ENCODE measurements at places on chromosomes 4 and X. TPM values are rescaled to one million over a fixed set of nuclear protein-coding genes. Genes with fewer than 3 reads are reported as not detected.

Gene FAM47A
- not detected for total RNA-seq

Gene TRAPPC11
- total RNA-seq = 27.3 TPM

Gene BMX
- not detected for total RNA-seq

Gene NAA15
- 70.3 TPM for total RNA-seq

Gene CRMP1
- not detected for total RNA-seq

Gene SHOX
- 27.1 TPM for total RNA-seq

Gene PRDM8
- 19.3 TPM for total RNA-seq

Gene CSAG1
- total RNA-seq = not detected

Gene TASL
- not detected for total RNA-seq

Gene HOPX
- not detected for total RNA-seq

Gene TLR1
- not detected for total RNA-seq

Gene EGFL6
- total RNA-seq = not detected

Gene INTU
- 6.2 TPM for total RNA-seq

Gene NDUFA1
- total RNA-seq = 119 TPM

Gene DGAT2L6
- total RNA-seq = not detected

Gene GUCY1A1
- total RNA-seq = not detected

Gene MAOB
- not detected for total RNA-seq

Gene SLC10A7
- 9.7 TPM for total RNA-seq

Gene BRS3
- total RNA-seq = not detected

Gene EVC2
- total RNA-seq = 3.9 TPM

Gene FOXR2
- not detected for total RNA-seq

Gene GAGE13
- total RNA-seq = not detected

Gene UGT2A3
- total RNA-seq = not detected

Gene DTHD1
- total RNA-seq = not detected

Gene ZFP92
- total RNA-seq = 0.26 TPM

Gene CCDC149
- 13.6 TPM for total RNA-seq

Measured in HFFc6 (cell line).